ENCODE measurements at places on chromosomes 4 and X. TPM values are rescaled to one million over a fixed set of nuclear protein-coding genes. Genes with fewer than 3 reads are reported as not detected.

DNA sequence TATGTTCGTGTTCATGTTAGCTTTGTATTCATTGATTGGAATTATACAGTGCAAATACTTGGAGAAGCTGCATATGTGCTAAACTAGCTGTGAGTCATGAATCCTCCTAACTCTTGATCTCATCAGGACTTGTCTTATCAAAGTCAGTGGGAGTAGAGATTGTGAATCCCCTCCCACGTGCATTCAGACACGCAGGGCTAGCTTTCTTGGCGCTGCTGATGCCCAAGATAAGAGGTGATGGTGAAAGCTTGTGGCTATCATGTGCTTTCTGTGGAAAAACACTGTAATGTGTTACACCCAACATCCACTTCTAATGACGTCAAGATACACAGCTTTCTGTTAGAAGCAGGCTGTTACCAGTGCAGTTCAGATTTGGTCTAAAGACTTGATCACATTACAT, 348.7 kb upstream of the HAND2 start:
- no peak for DNase-seq

- no peak for DNase-seq
Measured at GRCh38 chr4:118586357-118586790, 98.8 kb upstream of the METTL14 start.

DNA sequence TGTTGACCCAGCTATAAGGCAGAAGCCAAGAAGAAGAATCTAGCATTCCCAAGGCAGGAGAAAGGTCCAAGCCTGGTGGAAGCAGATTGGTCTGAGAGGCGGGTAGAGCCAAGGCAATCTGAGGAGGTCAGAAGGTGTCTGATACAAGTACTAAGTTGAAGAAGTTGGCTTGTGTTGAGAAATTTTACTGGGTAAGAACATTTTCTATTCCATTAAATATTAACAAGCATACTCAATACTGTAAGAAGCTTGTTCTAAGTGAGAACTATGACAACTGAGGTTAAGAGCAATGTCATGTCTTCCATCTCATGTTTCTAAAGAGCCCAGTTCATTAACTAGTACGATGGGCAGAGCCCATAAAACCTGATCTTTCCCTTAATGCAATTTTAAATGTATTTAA, 75.0 kb downstream of the FAM13A start:
- no peak for DNase-seq

- no peak for DNase-seq
Measured at GRCh38 chrX:101958139-101958538, 26.3 kb upstream of the ZMAT1 start.

- DNase-seq = no peak
Measured at GRCh38 chr4:183627979-183628588, 30.9 kb downstream of the RWDD4 start.

DNA sequence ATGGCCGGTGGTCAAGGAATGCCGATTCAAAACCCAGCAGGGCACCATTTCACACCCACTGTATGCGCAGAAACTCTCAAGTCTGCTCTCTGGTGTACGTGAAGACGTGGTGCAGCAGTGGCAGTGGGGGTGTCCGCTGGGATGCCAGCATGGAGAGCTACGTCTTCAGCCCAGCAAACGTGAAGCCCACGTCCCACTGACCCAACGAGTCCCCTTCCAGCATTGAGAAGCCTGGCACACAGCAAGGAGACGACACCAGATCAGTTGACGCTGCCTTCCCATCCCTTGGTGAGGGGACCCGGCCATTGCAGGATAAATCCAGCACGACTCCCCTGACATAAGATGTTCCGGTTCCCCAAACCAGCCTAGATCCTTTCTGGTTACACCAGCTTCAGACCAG, 2.2 kb upstream of the PLXNB3 start:
- no peak for DNase-seq

DNA sequence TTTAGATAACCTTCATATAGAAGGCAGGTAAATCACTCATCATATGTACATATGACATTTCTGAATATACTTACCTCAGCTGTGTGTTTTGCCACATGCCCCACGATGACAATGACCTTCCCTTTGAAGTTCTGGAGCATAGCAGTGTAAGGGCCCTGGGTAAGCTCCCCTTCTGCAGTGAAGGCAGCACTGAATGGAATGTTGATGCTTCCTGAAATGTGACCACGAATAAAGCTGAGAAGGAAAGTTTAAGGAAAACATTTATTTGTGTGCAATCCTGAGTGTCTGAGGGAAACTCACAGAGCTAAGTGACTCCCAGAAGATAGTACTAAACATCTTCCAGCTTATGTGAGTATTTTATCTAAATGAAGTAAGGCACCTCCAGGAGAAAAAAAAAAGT, 200.1 kb downstream of the NPNT start:
- no peak for DNase-seq

DNA sequence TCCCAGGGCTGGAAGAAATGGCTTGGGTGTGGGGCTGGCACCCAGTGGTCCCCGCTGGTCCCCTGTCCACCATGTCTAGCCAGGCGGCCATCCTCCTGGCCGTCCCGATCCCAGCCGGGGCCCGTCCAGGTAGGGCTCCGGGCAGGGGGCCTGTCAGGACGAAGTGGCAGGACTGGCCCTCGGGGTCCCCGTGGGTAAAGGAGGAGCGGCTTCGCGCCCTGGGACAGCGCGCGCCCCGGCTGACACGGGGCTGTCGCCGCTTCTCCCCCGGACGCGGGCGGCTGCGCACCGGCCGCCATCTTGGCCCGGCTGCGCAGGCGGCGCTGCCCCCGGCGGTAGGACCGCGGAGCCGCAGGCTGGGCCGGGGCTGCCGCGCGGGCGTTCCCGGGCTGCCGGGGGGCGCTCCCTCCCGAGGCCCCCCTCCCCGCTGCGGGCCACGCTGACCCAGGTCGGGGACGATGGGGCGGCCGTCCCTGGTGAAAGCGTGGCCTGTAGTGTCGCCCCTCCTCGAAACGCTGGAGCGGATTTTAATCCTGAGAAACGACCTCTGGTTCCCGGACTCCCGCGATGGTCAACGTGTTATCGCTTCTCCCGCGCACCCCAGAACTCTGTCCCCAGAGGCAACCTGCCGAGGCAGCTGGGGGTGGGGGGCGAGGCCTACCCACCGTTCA, 60.4 kb upstream of the BCOR start:
- no peak for DNase-seq

DNA sequence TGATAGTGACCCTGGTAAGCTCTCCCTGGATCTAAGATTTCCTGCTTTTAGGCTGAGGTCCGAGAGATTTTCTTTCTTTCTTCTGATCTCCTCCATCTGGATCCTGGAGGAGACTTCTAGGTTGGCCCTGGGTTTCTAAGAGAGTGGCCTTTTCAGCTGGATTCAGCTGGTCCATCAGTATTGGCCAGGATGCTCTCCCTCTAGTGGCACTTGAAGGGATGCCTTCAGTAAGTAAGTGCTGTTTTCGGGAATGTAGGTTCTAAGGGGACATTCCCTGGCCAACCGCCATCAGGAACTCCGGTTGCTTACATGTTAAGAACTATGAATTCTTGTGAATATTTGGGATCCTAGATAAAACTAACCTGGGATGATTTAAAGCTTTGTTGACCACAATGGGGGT, 56.9 kb downstream of the SERTM2 start:
- DNase-seq = no peak

- DNase-seq = no peak
Measured at GRCh38 chr4:172776203-172776861, 392.3 kb upstream of the GALNT7 start.

GRCh38 chr4:4990857-4991540, 28.3 kb downstream of the CYTL1 start:
- no peak for DNase-seq

DNA sequence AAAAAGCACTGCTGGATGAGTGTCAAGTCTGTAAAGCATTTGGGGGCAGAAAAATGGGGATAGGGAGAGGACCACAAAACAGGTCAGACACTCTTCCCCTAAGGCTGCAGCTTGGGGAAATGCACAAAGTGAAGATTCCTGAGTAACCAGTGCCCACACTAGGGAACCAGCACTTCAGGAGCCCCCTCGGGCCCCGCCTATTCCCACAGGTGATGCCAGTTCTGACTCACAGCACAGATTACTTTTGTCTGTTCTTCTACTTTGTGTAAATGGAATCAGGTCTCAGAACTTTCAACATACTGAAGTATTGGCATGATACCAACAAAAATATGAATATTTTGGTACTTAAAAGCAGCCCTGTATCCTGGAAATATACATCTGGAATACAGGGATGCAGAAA, 112.5 kb downstream of the ADRA2C start:
- DNase-seq = no peak

DNA sequence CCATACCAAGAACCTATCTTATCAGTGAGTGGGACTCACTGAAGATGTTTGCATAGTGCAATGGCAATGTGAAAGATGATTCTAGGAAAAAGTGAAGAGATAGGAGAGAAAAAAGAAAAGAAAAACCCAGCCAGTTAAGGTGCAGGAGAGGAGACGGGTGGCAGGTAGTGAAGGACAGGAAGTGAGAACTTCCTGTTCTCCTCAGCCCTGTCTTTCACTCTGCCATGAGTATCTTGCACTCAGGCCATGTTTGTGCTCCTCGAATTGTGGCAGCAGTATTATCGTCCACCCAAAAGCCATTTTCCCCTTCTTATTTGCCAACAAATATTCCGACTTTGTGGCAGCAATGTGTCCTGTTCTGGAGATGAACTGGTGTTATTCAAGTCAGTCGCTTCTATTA, 8.6 kb upstream of the ENPEP start:
- DNase-seq = no peak

DNA sequence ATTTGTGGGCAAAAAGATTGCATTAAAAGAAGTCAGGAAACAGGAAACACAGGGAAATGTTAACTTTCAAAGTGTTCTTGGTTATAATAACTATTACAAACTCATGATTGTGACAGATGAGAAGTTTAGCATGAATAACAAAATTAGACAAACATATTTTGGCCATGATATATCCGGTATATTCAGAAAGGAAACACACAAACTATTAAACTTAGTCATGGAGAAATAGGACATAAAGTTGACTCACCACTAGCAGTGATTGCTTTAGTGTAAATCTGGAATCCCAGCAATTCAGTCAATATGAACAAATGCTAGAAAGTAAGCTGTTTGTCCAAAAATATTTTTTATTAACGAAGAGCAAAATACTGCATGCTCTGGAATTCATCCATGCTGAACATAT, 1299.9 kb downstream of the C4orf33 start:
- DNase-seq = no peak

GRCh38 chr4:59728496-59728895, 1471.6 kb upstream of the ADGRL3 start:
- DNase-seq = no peak

GRCh38 chrX:24241822-24242648, 71.8 kb downstream of the SUPT20HL2 start:
- peak; percentile 22 for DNase-seq

- no peak for DNase-seq
Measured at GRCh38 chr4:94517492-94517891, 65.8 kb downstream of the PDLIM5 start.

- no peak for DNase-seq
Measured at GRCh38 chrX:137565318-137565904, 516 bp upstream of the ZIC3 start.

GRCh38 chrX:150792949-150793527, 99.8 kb downstream of the MTMR1 start:
- DNase-seq = no peak

DNA sequence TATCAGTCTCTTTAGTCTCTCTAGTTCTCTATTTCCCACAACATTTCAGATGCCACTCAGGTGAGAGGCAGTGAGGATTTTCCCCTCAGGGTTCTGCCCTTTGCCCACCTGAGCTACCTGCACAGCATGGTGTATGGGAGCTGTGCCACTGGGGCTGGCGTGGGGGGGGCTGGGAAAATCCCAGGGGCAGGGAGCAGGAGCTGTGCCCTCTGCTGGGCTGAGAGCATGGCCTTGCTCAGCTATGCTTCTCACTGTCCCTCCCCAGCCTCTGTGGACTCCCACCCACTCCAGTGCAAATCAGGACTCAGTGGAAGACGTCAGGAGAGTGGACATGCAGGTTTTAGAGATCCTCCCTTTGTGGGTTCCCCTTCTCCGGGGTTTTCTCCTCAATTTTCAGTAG, 57.2 kb downstream of the TRMT44 start:
- DNase-seq = no peak

- no peak for DNase-seq
Measured at GRCh38 chrX:129932821-129933321, 26.9 kb downstream of the UTP14A start.

GRCh38 chrX:63250253-63250868, 100.8 kb downstream of the SPIN4 start:
- DNase-seq = peak; percentile 40

- no peak for DNase-seq
Measured at GRCh38 chr4:176238826-176239225, 30.2 kb downstream of the ASB5 start.

DNA sequence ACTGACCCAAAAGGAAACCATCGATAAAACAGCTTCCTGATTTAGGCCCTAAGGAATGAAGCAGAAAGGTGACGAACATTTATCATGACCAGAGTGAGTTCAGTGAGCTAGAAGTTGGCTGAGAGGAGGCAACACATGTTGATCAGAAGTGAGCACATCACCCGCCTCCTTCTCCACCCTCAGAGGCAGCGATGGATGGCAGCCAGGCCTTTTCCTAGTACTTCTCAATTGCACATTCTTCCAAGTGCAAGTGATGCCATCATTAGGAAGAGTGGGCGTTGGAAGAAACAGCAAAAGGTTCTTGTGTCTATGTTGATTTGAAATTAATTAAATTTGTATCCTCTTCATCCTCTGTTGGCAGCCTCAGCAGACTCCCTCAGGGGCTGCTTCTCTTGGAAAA, 51.7 kb downstream of the TMEM154 start:
- no peak for DNase-seq

DNA sequence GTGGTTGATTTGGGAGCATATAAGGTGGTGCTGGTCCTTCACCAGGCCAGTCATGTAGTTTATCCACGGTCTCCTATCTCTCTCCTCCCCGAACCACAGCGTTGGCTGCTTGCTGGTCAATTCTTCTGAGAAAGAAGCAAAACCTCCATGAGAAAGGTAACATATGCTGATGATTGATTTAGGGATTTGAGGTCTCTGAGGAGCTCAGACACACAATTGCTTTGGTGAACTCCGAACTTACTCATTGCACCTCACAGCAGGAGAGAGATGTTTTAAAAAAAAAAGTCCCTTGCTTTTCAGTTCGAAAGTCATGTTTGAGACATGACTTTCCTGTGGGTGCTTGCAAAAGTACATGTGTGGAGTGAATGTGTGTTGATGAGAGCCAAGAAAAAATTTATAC, 100.2 kb downstream of the TSPAN7 start:
- DNase-seq = no peak

- DNase-seq = no peak
Measured at GRCh38 chr4:159021597-159022385, 81.1 kb upstream of the RAPGEF2 start.

- no peak for DNase-seq
Measured at GRCh38 chr4:182778222-182778982, 138.8 kb downstream of the DCTD start.

PLK4 gene
- 1.8 TPM for polyA plus RNA-seq

MBNL3 gene
- polyA plus RNA-seq = 31.1 TPM

TNMD gene
- not detected for polyA plus RNA-seq

EFHC2 gene
- polyA plus RNA-seq = 3.5 TPM

C4orf50 gene
- polyA plus RNA-seq = 0.08 TPM

SPACA5 gene
- polyA plus RNA-seq = not detected

DGKK gene
- not detected for polyA plus RNA-seq

LPAR4 gene
- polyA plus RNA-seq = not detected

NOX1 gene
- not detected for polyA plus RNA-seq

AWAT2 gene
- not detected for polyA plus RNA-seq

FIP1L1 gene
- 65.2 TPM for polyA plus RNA-seq

TBC1D9 gene
- not detected for polyA plus RNA-seq

MSX1 gene
- not detected for polyA plus RNA-seq

HSFX3 gene
- polyA plus RNA-seq = not detected

NUP62CL gene
- 2.0 TPM for polyA plus RNA-seq

TRIM60 gene
- polyA plus RNA-seq = not detected

SLC16A2 gene
- 0.24 TPM for polyA plus RNA-seq

WAS gene
- 33.5 TPM for polyA plus RNA-seq

SAGE1 gene
- polyA plus RNA-seq = not detected

SYTL5 gene
- not detected for polyA plus RNA-seq
